Nasal cavity respiratory epithelium epithelial cell of viscerocranial mucosa (primary cell): ENCODE measurements at places on chromosomes 6 and 20. TPM values are rescaled to one million over a fixed set of nuclear protein-coding genes. Genes with fewer than 3 reads are reported as not detected.

The HAO1 gene
- not detected in 2 replicates for total RNA-seq

The YTHDF1 gene
- total RNA-seq: 28.4 and 47.5 TPM in 2 replicates

The SHLD1 gene
- total RNA-seq: 2.3 and 4.1 TPM in 2 replicates

The CD109 gene
- total RNA-seq: 26.3 and 152 TPM in 2 replicates

The SGK2 gene
- under 0.01 and 0.93 TPM in 2 replicates for total RNA-seq

The CCN5 gene
- total RNA-seq: not detected in 2 replicates

The TRIM26 gene
- total RNA-seq: 42.4 and 71.5 TPM in 2 replicates

The CFAP206 gene
- under 0.01 TPM in 1 of 2 replicates, not detected in the other for total RNA-seq

The VNN1 gene
- 0.34 and 0.50 TPM in 2 replicates for total RNA-seq

The TENT5A gene
- 16.4 and 24.4 TPM in 2 replicates for total RNA-seq

The CLPSL2 gene
- total RNA-seq: not detected in 2 replicates

The CTAGE9 gene
- total RNA-seq: not detected in 2 replicates

The VPS52 gene
- 27.0 and 28.8 TPM in 2 replicates for total RNA-seq

The C20orf144 gene
- under 0.01 TPM in 1 of 2 replicates, not detected in the other for total RNA-seq

The KHDRBS2 gene
- not detected in 2 replicates for total RNA-seq

The CASS4 gene
- under 0.01 and 0.64 TPM in 2 replicates for total RNA-seq

The MAS1 gene
- not detected in 2 replicates for total RNA-seq

The OGFR gene
- 13.7 and 26.3 TPM in 2 replicates for total RNA-seq

The SLC4A11 gene
- 4.1 and 5.1 TPM in 2 replicates for total RNA-seq

The BEND6 gene
- 2.1 and 3.5 TPM in 2 replicates for total RNA-seq

The TBX18 gene
- total RNA-seq: 4.1 and 13.5 TPM in 2 replicates

The DTNBP1 gene
- total RNA-seq: 9.7 and 10.3 TPM in 2 replicates
